Stimulated activated CD8-positive, alpha-beta memory T cell treated with anti-CD3 and anti-CD28 coated beads, Interleukin-7, amount 100 ng/mL, for 1 hour (primary cell): ENCODE measurements at places on chromosomes 4 and X.

DNA sequence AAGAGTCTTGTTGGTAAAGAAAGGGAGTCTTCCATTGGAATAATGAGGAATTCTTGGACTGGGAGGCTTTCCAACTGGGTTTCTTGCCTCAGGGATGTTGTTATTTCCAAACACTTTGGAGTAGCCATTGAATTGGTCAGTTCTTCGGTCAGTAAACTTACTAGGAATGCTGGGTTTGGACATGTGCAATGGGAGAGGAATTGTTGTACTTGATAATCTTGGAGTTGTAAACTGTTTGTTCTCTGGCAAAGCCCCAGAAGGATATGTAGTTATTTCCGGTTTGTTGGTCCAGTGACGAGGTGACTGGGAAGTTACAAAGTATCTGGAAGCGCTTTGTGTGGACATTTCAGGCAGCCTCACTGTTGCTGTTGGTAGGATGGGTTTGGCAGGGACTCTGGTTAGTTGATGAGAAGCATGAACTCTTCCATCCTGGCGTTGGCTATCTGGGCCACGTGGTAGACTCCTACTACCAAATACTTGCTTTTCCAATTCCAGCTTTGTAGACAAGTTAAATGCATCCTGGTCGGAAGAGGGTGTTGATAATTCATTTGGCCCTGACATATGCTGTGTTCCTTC, 25.9 kb downstream of the MXRA5 start:
- DNase-seq = no peak

- no peak for DNase-seq
These were observed 15.1 kb downstream of the AFAP1 start for GRCh38 chr4:7924570-7924969.

DNA sequence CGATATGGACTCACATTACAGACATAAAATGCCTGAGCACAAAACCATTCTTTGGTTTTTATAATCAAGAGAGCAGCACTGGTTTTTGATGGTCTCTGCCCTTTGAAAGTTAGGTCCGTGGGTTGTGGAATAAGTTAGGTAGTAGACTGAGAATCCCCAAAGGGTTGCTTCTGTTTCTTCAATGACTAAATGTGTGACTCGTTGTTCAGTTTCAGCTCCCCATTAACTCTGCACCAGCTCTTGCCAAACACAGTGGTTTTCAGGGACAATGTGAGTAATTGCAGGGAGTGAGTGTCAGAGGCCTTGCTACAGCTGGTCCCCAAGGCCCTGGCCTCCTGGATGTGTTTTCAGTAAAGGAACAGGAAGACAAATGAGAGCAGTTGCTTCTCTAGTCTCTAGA, 24.8 kb downstream of the SMIM20 start:
- DNase-seq = no peak

DNA sequence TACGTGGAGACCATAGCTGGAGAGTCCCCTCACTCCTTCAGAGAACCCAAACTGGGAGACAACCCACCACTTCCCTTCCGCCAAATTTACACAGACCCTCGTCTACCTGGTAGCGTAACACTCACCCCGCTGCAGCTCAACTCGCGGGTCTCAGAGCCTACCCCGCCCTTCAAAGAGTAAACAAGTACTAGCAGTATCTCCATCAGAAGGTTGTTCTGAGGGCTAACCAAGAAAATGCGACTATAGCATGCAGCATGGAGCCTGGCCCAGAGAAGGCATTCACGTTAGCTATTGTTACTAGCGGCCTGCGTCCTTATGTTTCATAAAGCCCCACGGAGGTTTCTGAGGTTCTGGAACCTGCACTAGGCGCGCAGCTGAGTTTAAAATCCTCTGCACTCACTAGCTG, 531 bp upstream of the MANBA start:
- no peak for DNase-seq

GRCh38 chr4:144295286-144295995, 154.9 kb upstream of the GYPA start:
- no peak for DNase-seq

- DNase-seq = no peak
These were observed 29.7 kb downstream of the PDS5A start for GRCh38 chr4:39947963-39948362.

DNA sequence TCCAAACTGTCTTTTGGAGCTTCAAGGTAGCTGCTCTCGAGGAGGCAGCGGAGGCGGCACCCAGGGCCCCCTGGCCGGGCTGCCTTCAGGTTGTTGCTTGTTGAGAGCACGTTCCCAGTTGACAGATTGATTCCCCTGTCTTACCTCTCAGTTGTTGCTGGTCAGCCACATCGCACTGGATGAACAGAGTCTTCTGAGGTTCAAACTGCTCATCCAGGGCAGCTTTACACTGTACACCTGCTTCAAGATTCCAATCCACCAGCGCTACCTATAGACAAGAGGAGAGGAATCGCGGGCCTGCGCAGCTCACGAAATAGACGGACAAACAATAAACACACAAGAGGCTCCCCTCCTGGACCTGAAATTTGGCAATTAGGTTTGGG, 497 bp downstream of the HPGD start:
- no peak for DNase-seq

DNA sequence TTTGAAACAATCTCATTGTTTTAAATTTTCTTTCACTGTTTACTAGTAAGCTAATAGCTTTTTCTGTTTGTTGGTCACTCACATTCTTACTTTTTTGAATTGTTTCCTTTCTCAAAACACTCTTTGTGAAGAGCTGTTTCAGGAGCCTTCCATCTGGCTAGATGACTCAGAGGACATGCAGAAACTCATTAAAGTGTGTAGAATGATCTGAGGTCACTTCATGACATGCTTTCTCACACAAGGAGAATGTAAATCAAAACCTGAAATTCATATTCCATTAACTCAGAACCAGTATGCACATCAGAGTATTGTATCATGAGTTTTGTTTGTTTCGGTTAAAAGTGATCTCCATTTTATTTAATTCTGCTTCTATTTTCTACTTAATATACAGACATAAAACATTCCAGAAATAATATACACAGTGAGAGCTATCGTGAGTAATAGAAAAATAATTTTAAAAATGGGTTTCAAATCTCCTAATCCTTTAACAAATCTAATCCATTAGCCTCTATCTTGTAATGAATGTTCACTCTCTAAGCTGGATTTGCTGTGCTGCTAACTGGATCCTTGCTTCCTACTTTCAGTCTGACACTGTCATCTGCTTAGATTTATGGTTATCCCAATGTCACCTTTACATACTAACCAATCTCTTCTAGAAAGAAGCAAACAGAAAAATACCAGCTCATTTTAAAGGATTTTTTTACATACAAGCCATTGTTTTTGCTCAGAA, 449.6 kb downstream of the FSTL5 start:
- DNase-seq = no peak

DNA sequence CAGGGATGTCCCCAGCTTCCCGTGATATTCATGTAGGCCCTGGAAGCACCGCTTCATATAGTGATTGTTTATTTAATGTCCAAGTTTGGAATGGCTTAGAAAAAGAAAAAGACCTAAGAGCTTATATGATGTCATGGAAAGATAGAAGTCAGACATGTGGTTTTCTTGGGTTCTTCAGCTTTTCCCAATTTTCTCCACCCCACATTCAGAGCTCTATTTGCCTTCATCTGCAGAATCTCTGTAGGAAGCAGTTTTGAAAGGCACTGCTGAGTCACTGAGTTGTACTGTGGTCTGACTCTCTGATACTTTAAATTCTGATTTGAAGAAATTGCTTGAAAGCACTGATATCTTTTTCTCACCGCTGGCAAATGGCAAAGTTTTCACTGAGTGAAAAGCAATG, 120.6 kb upstream of the EDNRA start:
- DNase-seq = no peak

GRCh38 chr4:126772662-126773061, 860.1 kb upstream of the INTU start:
- DNase-seq = no peak

- DNase-seq = no peak
These were observed 104.0 kb upstream of the MBNL3 start for GRCh38 chrX:132592880-132593279.

- DNase-seq = no peak
These were observed 375 bp downstream of the FGFR3 start for GRCh38 chr4:1793496-1793840.

- no peak for DNase-seq
These were observed 85.0 kb upstream of the ZNF81 start for GRCh38 chrX:47751670-47752069.

GRCh38 chr4:106019771-106020170, 124.5 kb downstream of the NPNT start:
- DNase-seq = no peak

DNA sequence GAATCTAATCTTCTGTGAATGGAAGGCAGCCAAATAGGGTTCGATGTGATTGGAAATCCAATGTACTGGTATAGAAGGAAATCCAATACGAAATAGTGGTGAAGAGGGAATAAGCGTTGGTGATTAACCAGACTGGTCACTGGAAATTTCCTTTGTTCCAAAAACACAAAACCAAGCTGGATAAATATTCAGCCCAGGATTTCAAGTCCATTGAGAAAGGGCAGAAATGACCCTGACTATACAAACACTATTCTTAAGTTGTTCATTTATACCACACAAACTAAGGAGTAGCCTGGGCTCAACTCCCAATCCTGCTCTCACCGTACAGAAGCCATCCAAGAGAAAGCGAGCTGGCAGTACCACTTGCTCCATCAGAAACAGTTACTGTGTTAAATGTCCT, 32.2 kb downstream of the PCDH19 start:
- DNase-seq = no peak
